Calu3 (cell line): ENCODE measurements at places on chromosomes 5 and 9. TPM values are rescaled to one million over a fixed set of nuclear protein-coding genes. Genes with fewer than 3 reads are reported as not detected.

GRCh38 chr5:80231693-80232092 lies 24.2 kb downstream of the SERINC5 start:
- no peak for DNase-seq
- no peaks in the 10 kb centered on the region for H3K36me3 ChIP-seq
- H3K27ac ChIP-seq, result peak overlapping the region; percentile 78

DNA sequence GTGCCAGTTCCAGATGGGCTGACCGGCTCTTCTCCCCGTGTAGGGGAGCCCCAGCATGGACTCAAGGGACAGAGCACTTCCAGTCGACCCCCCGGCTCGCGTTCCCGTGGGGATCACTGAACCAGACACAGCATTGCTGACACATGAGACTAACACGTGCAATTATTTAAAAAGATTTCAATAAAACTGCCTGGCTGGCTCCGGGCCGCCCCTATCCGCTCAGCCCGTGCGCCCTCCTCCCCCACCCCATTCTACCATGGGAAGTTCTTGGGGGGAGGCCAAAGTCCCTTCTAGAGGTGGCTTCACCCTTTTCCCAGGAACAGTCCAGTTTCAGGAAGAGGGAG lies 4.7 kb downstream of the TESK1 start:
- DNase-seq, result no peak
- no peak overlapping the region for H3K4me3 ChIP-seq
- H3K36me3 ChIP-seq, result peaks cover 7% of the 10 kb centered on the region
- no peaks in the 10 kb centered on the region for H3K4me1 ChIP-seq
- no peak overlapping the region for H3K27ac ChIP-seq
- peaks cover 21% of the 10 kb centered on the region for H3K27me3 ChIP-seq

GRCh38 chr5:52469835-52470234 lies 317.9 kb upstream of the ITGA1 start:
- H3K27ac ChIP-seq, result no peak overlapping the region
- H3K4me3 ChIP-seq, result no peak overlapping the region
- no peaks in the 10 kb centered on the region for H3K27me3 ChIP-seq
- H3K4me1 ChIP-seq, result no peaks in the 10 kb centered on the region
- no peak for DNase-seq

DNA sequence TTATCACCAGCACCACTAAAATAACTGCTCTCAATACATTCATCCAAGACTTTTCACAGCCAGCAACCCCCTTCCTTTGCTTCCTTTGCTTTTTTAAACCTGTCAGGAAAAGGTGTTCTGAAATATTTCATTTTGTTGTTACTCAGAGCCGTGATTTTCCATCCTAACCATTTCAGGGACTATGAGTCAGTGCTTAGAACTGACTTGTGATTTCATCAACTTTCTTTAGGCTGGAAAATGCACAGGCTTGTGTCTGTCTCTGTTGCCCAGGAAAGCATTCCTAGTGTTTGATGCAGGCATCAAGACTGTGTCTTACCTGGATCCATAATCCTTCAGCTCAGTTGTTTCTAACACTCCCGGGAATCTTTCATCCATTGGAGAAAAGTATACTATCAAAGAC lies 805.6 kb downstream of the BRINP1 start:
- H3K27me3 ChIP-seq, result no peaks in the 10 kb centered on the region
- H3K36me3 ChIP-seq, result no peaks in the 10 kb centered on the region
- H3K4me1 ChIP-seq, result no peaks in the 10 kb centered on the region

GRCh38 chr5:27619982-27620381 lies 581.6 kb upstream of the CDH9 start:
- no peaks in the 10 kb centered on the region for H3K27me3 ChIP-seq
- DNase-seq, result no peak
- no peak overlapping the region for H3K4me3 ChIP-seq
- no peaks in the 10 kb centered on the region for H3K36me3 ChIP-seq

GRCh38 chr9:134033516-134034214 lies 8.4 kb downstream of the BRD3OS start:
- peaks cover 33% of the 10 kb centered on the region for H3K36me3 ChIP-seq
- no peaks in the 10 kb centered on the region for H3K27me3 ChIP-seq
- no peak for DNase-seq
- no peak overlapping the region for H3K27ac ChIP-seq
- H3K4me3 ChIP-seq, result no peak overlapping the region

DNA sequence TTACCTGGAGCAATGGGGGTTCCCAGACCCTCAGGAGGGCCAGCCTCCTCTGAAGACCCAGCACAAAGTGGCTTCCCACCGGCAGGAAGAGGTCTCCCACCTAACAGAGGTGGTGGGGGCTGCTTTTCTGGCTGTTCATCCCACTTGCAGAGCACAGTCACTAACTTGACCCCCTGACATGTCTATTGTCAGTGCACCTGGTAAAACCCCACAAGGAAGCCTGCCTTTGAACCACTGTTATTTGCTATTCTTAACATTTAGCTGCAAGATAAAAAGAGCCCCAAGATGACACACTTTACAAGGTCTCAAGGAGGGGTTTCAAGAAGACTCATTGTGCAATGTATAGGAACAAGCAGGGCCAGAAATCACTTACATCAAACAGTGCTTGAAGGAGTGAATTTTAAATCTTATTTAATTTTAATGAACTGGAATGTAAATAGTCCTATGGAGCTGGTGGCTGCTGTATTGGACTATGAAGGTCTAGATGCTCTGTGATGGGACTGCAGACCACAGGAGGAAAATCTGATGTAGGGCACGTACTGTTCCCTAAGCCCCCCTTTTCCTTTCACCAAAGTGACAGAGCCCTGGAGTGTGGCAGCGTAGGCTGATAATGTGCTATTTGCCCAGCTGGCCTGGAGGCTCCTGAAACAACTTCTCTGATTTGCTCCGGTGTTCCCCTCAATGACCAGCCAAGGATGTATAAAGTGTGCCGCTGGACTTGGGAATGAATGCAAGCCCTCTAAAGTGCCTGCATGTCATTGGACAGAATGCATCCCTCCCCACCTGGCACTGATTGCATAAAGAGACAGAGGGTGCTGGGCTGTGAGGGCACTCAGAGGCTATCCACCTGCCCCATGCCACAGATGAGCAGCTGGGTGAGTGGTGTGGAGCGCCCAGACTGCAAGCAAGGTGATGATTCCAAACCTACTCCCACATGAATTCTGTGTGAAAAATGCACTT lies 80.2 kb downstream of the PTPN3 start:
- H3K4me3 ChIP-seq, result no peak overlapping the region
- peaks cover 21% of the 10 kb centered on the region for H3K36me3 ChIP-seq
- H3K27ac ChIP-seq, result no peak overlapping the region
- H3K27me3 ChIP-seq, result no peaks in the 10 kb centered on the region

GRCh38 chr9:106156465-106156864 lies 462.1 kb downstream of the TMEM38B start:
- no peaks in the 10 kb centered on the region for H3K36me3 ChIP-seq
- H3K27me3 ChIP-seq, result no peaks in the 10 kb centered on the region
- no peak overlapping the region for H3K4me3 ChIP-seq
- no peak for DNase-seq
- no peak overlapping the region for H3K27ac ChIP-seq
- no peaks in the 10 kb centered on the region for H3K4me1 ChIP-seq

- H3K4me1 ChIP-seq, result no peaks in the 10 kb centered on the region
- peaks cover 64% of the 10 kb centered on the region for H3K27me3 ChIP-seq
- H3K27ac ChIP-seq, result peak within 1 kb of the TSS; percentile 36
- H3K36me3 ChIP-seq, result no peaks in the 10 kb centered on the region
- DNase-seq, result no peak
Measured at GRCh38 chr9:116153765-116154333, at the start of gene PAPPA. PAPPA (plus strand) TSS chr9:116153791; CDS start chr9:116154173, 382 bp downstream.

The PCDHGB1 gene
- 0.19 and 0.20 TPM in 2 replicates for total RNA-seq
